ENCODE measurements at places on chromosomes 1 and 21.

- DNase-seq: no peak
Measured at GRCh38 chr1:37306461-37306860, 167.9 kb upstream of the ZC3H12A start.

DNA sequence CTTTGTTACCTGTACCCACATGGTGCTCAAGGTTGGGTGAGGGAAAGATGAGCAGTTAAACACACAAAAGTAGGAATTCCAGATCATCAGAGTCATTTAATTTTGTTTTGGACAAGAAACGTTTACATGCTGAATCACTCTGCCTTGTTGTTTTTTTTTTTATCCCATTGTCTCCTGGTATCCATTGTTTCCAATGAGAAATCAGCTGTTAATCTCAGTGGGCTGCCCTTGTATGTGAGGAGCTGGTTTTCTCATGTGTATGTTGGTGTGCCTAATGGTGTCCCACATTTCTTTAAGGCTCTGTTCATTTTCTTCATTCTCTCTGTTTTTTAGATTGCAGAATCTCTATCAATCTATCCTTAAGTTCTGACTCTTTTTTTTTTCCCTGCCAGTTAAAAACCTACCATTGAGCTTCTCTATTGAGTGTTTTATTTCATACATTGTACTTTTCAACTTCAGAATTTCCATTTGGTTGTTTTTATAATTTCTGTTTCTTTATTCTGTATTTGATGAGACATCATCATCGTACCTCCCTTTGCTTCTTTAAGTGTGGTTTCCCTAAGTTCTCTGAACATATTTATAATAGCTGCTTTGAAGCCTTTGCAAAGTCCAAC lies 8.8 kb upstream of the OBSCN start:
- no peak for DNase-seq

DNA sequence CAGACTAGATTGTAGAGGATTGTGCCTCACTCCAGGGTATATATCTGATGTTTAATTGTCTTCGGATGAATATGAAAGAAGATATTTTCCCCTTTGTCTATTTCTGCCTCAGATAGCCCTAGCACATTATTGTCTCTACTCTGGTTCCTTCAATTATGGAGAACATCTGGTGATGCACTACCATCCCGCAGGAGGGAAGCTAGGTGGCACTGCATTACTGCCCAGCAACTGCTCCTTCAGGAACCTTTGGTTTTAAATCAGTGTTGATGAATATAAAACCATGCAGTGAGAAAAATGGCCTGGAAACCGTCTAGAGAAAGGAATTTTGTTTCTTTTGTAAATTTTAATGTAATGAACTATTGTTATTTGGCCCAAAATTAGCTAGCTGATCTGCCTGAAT lies 68.5 kb downstream of the GPR88 start:
- no peak for DNase-seq

GRCh38 chr1:151085953-151086559 lies 15.5 kb downstream of the GABPB2 start:
- no peak for DNase-seq

DNA sequence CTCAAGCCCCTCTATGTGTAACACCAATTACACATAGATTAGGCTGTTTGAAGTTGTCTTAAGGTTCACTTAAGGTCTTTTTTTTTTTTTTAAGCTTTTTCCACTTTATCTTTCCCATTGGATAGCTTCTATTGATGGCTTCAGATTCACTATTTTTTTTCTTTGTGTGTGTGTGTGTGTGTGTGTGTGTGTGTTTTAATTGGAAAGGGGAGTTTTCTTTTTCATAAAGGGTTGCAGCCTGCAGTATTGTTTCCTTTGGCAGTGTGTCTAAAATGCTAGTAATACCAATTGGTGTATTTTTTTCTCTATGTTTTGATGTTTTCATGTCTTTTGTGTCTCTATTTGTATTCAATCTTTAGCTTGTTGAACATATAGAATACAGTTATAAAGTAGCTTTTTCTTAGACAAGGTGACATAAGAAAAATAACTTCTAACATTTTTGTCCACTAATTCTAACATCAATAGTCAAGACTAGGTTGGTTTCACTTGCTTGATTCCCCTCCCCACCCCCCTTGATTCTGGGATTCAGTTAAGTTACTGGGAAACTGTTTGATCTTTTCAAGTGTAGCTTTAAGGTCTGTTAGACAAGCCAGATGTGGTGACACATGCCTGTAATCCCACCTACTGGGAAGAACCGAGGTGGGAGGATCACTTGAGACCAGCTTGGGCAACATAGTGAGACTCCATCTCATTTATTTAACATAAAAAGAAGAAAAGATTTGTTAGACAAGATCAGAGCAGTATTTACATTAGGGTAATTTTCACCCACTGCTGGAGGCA lies 21.4 kb downstream of the PRRC2C start:
- DNase-seq: no peak

DNA sequence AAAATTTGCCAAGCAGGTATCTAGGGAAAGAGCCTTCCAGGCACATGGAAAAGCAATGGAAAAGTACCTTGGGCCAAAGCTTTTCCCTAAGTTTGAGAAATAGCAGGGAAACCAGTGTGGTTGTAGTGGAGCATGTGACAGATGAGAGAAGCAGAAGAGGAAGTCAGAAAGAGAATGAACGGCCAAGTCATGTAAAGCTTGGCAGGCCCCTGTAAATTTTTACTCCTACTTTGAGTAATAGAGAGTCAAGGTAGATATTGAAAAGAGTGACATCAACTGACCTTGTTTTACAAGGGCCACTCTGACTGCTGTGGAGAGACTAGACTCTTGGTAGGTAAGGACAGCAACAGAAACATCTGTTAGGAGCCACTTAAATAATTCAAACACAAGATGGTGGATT lies 180.9 kb upstream of the PRMT6 start:
- no peak for DNase-seq

GRCh38 chr21:26491663-26492062 lies 81.4 kb downstream of the CYYR1 start:
- DNase-seq: no peak

GRCh38 chr1:206581571-206581981 lies 30.7 kb downstream of the EIF2D start:
- peak; percentile 59 for DNase-seq

- DNase-seq: no peak
Measured at GRCh38 chr1:21268281-21269239, 21.7 kb downstream of the ECE1 start.

DNA sequence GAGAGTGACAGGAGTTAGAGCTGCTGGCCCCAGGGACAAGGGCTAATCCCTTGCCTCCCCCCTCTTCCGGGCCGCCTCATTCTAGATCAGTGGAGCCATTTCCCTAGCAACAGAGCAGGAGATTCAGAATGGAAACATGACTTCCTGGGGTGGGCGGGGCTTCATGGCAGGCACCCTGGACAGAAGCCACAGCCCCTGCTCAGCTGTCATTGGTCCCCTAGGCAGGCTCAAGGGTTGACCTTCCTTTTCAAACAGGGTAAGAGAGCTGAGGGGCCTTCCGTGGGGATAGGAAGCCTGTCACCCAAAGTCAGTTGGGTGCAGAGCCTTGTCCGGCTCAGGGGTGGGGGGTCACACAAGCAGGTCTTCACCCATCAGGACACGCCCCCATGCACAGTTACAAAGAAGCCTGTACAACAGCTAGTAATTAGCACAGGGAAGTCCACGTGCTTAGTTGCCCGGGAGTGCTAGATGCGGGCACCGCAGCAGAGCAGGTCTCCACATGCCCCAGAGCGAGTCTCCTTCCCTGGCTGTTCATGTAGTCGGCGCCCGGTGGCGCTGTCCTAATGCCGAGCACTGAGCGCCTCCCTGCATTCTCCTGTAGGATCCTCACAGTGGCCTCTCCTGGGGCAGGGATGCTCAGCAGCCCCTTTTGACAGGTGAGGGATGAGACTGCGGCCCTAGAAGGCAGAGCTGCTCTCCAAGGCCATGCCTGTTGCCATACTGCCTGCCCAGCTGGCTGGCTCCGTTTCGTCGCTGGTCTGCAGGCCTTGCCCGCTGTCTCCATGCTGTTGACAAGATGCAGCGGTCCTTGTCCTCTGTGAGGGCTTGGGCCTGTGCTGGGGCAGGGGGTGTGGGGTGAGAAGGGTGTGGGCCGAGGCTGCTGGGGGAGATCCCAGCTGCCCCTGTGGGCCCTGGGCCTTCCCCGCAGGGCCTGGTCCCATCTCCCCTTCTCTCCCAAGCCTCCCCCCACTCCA lies 5.1 kb downstream of the TMEM201 start:
- peak; percentile 51 for DNase-seq

GRCh38 chr1:28354121-28354520 lies 15.4 kb upstream of the PHACTR4 start:
- no peak for DNase-seq

GRCh38 chr1:199669916-199670315 lies 357.6 kb upstream of the NR5A2 start:
- no peak for DNase-seq

- no peak for DNase-seq
Measured at GRCh38 chr21:44425895-44426662, 29.2 kb upstream of the LRRC3 start.

- no peak for DNase-seq
Measured at GRCh38 chr1:70902211-70902610, 145.4 kb downstream of the PTGER3 start.

GRCh38 chr1:203656796-203657747 lies 30.4 kb downstream of the ATP2B4 start:
- no peak for DNase-seq

- DNase-seq: no peak
Measured at GRCh38 chr21:27787046-27787445, 820.2 kb upstream of the ADAMTS5 start.

GRCh38 chr1:241482761-241483250 lies 36.7 kb downstream of the FH start:
- DNase-seq: no peak

DNA sequence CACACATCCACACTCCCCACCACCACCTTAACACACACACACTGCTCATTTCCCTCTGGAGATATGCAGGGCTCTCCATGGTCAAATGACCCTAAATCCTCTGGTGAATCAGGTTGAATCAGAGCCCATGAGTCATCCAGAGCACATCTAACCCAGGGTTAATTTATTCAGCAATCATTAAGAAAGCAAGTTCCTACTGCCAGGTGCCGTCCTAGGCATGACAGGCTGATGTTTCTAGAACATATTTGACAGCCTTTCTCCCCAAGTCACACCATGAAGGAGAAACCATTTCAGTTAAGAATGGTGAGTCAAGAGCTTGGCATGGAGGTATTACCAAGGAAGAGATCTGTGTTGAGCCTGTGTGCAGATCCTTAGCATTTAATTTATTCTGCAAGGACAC lies 194.3 kb upstream of the CAMK1G start:
- DNase-seq: no peak

GRCh38 chr1:185533596-185533995 lies 200.6 kb upstream of the HMCN1 start:
- no peak for DNase-seq

GRCh38 chr1:177884479-177885021 lies 85.3 kb downstream of the SEC16B start:
- DNase-seq: no peak

DNA sequence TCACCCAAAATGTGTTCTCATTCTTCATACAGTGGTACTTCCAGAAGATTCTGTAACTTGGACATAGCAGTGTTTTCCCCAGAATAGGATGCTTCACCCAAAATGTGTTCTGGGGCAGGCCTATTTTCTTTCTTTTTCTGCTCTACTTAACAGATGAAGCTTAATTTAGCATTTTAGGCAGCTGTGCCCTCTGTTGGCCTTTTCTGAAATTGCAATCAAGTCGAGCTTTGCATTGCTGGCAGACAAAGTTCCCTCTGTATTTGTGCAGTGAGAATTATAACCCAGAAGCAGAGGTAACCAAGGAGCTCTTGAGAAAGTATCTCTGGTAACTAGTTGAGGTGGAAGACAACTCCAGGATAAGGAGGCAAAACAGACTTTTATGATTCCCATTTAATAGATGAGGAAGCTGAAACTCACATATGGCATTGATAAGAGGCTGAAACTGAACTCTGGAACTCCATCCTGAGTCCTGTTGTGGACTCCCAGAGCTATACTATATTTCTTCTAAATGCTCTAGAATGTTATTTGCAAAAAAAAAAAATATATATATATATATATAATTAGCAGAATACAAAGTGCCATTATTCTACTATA lies 50.3 kb upstream of the L1TD1 start:
- DNase-seq: no peak

DNA sequence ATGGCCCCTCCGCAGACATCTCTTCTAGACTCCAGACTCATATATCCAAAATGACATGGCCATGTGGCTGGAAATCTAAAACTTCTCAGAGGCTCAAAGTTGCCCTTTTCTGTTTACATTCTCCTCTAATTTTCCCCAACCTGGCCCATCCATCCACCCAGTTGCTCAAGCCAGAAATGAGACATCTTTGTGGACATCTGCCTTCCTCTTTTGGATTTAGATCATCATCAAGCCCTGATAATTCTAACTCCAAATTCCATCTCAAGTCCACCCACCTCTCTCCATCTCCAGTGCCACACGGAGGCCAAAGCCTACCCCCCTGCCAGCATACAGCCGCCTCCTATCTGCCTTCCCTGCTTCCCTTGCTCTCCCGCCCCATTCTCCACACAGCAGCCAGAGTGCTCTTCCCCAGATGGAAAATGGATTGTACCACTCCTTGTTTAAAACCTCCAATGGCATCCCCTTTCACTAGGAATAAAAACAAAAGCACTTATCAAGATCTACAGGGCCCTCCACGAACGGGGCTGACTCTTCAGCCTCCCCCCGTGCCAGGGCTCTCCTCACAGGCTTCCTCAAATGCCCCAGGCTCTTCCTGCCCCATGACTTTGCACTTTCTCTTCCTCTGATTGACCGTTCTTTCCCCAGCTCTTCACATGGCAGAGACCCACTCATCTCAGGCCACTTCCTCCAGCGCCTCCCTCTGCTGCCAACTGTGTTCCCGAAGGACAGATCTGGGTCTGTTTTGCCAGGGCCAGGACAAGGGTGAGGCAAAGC lies 40.1 kb downstream of the SYT6 start:
- no peak for DNase-seq

GRCh38 chr1:162062542-162063015 lies 6.9 kb upstream of the NOS1AP start:
- DNase-seq: no peak

DNA sequence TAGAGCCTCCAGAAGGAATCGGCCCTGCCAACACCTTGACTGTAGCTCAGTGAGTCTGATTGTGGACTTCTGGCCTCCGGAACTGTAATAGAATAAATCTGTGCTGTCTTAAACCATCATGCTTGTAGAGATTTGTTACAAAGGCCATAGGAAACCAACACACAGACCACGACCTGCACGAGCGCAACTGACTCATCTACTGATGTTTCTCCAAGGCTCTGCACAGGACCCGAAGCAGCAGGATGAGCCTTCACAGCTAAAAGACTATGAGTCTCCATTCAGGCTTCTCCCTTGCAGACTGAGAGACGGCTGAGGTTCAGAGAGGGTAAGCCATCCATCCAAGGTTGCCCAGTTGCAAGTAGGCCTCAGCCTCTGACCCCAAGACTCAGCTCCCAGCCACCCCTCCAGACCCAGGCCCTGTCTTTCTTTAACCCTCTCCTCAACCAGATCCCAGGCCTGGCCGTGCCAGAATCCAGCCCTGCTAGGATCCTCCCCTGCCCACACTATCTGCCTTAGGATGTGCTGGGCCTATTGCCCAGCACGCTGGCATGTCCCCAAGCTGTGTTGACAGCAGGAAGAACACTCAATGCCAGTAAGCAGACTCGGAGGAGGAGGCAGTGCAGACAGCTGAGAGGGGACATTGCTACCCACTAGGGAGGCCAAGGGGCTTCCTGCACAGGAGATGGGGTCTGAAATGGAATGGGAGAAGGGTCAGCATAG lies 109.0 kb downstream of the HMGB4 start:
- no peak for DNase-seq

GRCh38 chr1:160859166-160859565 lies 3.5 kb downstream of the CD244 start:
- no peak for DNase-seq
